Heart left ventricle (tissue), 16 donors: ENCODE measurements at places on chromosomes 1 and 21. TPM values are rescaled to one million over a fixed set of nuclear protein-coding genes. Genes with fewer than 3 reads are reported as not detected.

Gene PGBD5
- total RNA-seq = 9.3 TPM

GRCh38 chr1:38274974-38275373 is 228.4 kb upstream of the POU3F1 start:
- DNase-seq = peak; percentile 42

DNA sequence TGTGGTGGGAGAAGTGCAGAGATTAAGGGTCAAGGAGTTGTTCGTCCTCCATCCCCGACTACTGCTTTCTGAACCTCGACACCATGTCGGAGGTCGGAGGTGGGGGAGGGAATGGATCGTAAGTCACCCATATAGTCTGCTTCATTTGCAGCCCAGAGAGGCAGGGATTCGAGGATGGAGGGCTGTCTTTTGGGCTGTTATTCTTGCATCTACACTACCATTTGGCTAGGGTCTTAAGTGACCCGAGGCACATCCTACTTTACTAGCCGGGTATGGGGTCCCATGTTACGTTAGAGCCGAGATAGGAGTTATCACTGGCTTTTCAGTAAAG is 578 bp downstream of the USP21 start:
- no peak for DNase-seq

GRCh38 chr1:118334506-118334905 is 149.5 kb upstream of the SPAG17 start:
- DNase-seq = no peak

Gene SFT2D2
- total RNA-seq = 12.5 TPM

Gene COG2
- total RNA-seq = 26.4 TPM

- DNase-seq = no peak
Measured at GRCh38 chr1:113983391-113983790, 4.1 kb downstream of the OLFML3 start.

Gene ATP6V1G3
- total RNA-seq = not detected

Gene MSH4
- 0.32 TPM for total RNA-seq

GRCh38 chr1:63592536-63593302 is 492 bp upstream of the PGM1 start:
- DNase-seq = no peak

GRCh38 chr21:18384771-18385170 is 18.8 kb downstream of the TMPRSS15 start:
- DNase-seq = no peak

DNA sequence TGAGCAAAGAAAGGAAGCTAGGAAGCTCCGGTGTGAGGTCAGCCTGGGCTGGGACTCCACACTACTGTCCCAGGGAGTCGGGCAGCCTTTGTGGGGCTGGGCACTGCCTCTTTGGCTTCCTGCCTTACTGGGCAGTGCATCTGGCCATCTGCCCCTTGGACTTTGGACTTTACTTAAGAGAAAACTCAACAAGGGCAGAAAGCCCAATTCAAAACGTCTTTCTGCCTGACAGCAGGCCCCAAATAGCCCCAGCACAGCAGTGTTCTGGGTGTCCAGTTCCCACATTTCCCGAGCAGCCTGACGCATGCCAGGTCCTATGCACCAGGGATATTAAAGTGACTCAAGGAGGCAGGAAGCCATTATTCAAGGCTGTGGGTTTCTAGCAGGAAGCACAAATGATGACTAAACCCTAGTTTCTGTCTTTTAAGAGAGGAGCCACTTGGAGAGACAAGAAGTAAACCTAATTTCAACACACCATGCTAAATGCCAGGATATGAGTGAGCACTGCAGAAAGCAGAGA is 37.9 kb upstream of the EDEM3 start:
- peak; percentile 32 for DNase-seq

- no peak for DNase-seq
Measured at GRCh38 chr21:16587681-16588375, 858.0 kb downstream of the USP25 start.

DNA sequence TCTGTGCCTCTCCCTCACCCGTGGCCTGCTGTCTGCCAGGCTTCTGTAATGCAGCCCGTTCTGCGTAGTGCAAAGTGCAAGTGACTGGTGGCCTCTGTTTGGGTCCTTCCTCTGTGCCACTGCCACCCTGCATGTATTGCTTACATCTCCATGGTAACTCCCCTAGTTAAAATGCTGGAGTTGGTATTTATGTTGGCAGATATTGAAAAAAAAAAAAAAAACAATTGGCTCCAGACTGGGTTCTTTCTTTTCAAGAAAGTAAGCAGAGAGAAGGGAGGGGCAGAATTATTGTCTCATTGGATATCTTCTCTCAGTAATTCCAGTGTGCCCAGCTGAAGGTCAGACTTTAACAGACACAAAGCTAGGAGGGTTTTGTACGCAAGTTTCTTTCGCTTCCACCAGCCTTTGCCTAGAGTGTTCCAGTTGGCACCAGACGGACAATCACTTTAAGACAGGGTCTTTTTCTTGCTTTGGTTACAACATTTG is 242.3 kb downstream of the PBX1 start:
- no peak for DNase-seq

GRCh38 chr1:111200802-111201161 is 336 bp upstream of the DENND2D start:
- no peak for DNase-seq

DNA sequence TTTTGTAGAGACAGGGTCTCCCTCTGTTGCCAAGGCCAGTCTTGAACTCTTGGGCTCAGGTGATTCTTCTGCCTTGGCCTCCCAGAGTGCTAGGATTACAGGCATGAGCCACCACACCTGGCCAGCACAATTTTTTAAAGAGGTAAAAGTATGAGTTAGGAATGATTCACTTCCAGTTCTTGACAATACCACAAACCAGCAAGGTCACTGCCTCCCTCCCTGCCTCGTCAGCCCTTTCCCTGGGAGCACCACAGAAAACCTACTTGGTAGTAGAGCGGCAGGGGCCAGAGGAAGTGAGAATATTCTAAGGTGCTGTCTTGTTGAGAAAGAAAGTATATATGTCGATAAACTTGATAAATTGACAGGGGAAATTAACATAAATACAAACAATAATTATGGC is 10.8 kb upstream of the CDA start:
- no peak for DNase-seq

Gene MYOG
- not detected for total RNA-seq

Gene NOTCH2NLA
- total RNA-seq = 6.1 TPM

DNA sequence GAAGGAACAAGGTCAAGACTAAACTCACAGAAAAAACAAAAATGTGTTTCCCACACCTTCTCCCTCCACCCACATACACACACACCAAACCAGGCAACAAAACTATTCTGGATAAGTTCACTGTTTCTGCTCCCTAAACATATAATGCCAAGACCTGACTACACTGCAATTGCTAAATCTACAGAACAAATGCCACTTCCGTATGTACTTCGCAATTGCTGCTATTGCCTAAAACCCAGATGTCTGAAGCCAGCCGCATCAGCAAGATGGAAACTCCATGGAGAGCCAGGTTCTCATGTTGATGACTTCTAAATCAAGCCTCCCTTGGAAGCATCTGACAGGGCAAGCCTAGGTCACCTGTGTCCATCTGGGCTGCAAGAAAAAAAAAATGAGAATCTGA is 8.3 kb upstream of the AIM2 start:
- DNase-seq = no peak

- DNase-seq = peak; percentile 72
Measured at GRCh38 chr1:66271216-66271903, 262.6 kb upstream of the SGIP1 start.

GRCh38 chr1:233105225-233105624 is 154.8 kb downstream of the NTPCR start:
- DNase-seq = no peak

DNA sequence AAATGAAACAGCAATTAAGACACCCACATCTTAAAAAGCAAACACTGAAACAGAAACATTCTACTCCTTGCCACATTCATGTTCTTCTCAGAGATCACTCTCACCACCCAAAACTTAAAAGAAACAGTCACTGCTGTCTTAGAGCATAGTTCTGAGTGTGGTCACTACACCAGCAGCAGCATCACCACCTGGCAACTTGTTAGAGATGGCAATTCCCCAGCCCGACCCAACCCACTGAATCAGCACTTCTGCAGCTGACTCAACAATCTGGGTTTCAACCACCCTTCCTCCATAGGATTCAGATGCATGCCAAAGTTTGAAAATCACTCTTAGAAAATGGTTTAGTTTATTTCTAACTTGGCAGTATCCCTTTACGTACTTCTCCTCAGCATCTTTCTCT is 126.1 kb downstream of the CDC42BPA start:
- no peak for DNase-seq

Gene TIAM1
- total RNA-seq = 1.0 TPM

- DNase-seq = no peak
Measured at GRCh38 chr1:165218731-165219130, 137.8 kb downstream of the LMX1A start.

DNA sequence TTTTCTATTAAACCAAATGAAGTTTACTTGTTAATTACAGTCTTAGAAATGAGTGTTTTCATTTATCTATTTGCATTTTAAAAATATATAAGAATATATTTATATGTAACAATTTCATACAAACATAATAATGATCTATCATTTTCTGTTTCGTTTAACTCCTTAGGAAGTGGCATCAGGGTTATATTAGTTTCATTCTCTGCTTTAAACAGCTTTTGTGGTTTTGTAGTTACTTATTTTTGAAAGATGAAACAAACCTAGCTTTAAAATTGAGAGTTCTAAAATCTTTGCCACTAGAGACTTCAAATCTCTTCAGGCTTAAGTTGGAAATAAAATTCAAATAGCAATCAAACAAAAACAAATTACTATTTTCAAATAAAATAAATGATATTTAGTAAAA is 2110.6 kb downstream of the MRPL39 start:
- DNase-seq = no peak

DNA sequence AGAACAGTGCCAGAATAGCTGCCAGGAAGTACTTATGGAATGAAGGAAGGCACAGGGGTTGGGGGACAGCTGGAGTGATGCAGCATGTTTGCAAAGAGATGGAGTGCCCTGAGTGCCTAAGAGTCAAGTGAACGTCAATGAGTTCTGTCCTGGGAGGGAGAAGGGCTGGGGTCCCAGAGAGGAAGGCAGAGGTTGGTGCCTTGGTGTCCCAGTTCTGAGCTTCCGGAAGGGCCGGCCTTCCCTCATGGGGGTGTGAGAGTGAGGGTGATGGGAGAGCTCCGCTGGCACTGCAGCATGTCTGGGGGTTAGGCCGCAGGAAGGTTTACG is 17.6 kb downstream of the NES start:
- DNase-seq = no peak

Gene APOBEC4
- not detected for total RNA-seq

- no peak for DNase-seq
Measured at GRCh38 chr1:167052389-167052788, 37.8 kb downstream of the GPA33 start.

Gene CD52
- total RNA-seq = 5.5 TPM

GRCh38 chr1:2635361-2636010 is 2.7 kb upstream of the MMEL1 start:
- no peak for DNase-seq

GRCh38 chr1:13517193-13517812 is 3.5 kb upstream of the LRRC38 start:
- no peak for DNase-seq

Gene OR2W3
- total RNA-seq = not detected

DNA sequence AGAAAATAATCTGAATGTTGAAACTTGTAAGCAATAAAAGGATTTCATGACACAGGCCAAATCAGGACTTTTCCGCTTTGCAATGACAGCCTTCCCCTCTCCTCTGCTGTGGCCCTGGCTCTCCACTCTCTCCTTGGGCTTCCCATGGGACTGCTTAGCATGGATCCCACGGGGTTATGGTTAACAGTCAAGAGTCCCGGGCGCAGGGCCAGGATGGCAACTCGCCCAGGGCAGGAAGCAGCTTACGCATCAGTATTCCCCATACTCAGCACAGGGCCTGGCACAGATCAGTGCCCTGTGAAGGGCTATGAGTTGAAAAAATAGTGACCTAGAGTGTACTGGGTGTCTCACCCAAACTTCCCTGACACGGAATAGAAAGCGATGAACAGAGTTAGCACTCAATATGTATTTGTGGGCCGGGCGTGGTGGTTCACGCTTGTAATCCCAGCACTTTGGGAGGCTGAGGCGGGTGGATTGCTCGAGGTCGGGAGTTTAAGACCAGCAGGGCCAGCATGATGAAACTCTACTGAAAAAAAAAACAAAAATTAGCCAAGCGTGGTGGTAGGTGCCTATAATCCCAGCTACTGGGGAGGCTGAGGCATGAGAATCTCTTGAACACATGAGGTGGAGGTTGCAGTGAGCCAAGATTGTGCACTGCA is 29.1 kb upstream of the GRHL3 start:
- DNase-seq = peak; percentile 85

Gene BTBD8
- 5.2 TPM for total RNA-seq

Gene SLC25A34
- total RNA-seq = 27.6 TPM

Gene KIF14
- total RNA-seq = 2.0 TPM

Gene PAFAH2
- total RNA-seq = 9.1 TPM

Gene MKNK1
- total RNA-seq = 32.5 TPM

- DNase-seq = peak; percentile 56
Measured at GRCh38 chr21:25639551-25640201, 618 bp downstream of the JAM2 start.

DNA sequence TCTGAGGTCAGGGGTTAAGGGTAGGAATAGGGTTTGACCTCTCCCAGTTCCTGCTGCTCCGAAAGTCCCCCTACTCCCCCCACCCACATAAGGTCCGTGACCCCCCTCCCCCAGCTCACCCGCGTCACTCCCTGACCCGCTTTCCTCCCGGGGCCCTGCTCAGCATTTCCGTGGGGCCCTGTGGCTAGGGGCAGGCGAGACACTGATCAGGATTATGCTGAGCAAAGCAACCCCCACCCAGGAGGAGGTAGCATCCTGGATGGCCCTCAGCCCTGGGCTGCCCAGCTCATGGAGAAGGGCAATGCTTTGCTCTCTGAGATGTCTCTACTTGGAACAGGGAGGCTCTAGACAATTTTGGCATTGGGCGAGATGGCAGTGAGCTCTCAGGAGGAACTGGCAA is 3.7 kb downstream of the RORC start:
- DNase-seq = no peak

Gene NBPF4
- total RNA-seq = not detected

DNA sequence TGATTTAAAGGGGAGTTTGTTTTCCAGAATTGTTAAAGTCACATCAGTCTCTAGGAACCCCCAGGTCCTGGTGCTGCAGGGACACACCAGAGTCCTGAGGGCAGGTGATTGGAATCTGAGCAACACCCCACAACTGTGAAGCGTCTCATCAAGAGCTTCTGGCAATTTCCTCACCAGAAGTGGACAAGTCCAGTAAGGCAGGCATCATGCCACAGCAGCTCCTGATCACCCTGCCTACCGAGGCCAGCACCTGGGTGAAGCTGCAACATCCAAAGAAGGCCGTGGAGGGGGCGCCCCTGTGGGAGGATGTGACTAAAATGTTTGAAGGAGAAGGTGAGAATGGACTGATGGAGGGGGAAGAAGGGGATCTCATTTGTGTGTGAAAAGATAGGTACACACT is 2.1 kb downstream of the ZFP69 start:
- no peak for DNase-seq
